ENCODE measurements at places on chromosomes 6 and 20.

GRCh38 chr6:5394280-5394679 lies 133.0 kb downstream of the FARS2 start:
- no peak for DNase-seq

GRCh38 chr6:46964716-46965519 lies 43.2 kb upstream of the ADGRF5 start:
- DNase-seq, result no peak

DNA sequence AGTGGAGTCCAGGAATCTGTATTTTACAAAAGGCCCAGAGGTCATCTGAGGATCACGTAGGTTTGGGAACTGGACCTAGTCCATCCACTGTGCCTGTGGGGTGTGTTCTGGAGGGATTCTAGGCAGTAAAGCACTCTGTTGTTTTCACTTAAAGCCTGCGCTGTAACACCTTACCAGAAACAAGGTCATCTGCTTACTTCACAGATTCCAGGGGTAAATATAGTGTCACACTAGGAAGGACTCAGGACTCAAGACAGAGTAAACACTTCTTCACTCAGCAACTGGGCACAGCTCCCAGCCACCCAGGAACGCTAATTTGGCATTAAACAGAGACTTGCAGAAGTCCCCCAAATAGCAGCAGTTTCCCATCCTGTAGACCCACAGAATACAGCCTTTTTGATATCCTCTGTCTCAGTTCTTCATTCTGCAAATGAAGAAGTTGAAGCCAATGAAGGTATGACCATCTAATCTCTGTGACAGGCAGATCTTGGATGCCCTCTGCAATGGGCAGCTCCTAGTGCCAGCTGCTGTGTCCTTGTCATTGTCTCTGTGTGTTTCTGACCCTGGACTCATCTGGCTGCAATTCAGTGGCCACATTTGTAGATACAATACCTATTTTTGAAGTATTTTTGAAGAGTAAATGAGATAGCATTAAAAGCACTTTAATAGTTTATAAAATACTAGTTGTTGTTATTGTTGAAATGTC lies 129.1 kb downstream of the SLC24A3 start:
- no peak for DNase-seq

- no peak for DNase-seq
Observed at GRCh38 chr20:4600308-4601014, 121.2 kb upstream of the PRND start.

DNA sequence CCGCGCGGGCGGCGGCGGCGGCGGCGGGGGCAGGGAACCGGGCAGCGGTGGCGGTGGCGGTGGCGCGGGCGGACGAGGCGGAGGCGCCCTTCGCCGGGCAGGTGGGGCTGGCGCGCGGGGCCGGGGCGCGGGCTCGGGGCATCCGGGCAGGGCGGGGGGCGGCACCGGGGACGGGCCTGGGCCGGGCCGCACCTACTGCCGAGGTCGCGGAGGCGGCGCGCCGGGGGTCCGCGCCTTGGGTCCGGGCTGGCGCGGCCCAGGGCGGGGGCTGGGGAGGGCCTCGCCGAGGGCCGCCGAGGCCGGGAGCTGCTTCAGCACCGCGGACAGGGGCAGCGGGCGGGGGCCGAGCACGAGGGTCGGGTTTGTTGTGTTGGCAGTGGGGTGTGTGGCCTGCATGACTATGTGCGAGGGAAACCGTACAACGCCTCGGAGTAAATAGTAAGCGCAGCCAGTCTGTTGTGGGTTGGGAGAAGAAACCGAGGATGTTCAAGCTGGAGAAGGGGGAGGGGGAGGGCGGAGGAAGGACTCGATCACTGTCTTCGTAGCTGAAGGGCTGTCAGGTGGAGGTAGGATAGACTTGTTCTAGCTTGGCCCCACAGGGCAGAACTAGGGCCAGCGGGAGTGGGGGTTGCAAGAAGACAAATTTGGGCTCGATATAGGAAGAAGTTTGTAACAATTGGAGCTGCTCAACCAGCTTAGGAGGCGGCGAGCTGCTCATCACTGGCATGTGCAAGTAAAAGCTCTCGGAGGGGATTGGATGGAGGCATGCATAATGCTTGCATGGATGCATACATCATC lies 593 bp downstream of the MMP24 start:
- no peak for DNase-seq

DNA sequence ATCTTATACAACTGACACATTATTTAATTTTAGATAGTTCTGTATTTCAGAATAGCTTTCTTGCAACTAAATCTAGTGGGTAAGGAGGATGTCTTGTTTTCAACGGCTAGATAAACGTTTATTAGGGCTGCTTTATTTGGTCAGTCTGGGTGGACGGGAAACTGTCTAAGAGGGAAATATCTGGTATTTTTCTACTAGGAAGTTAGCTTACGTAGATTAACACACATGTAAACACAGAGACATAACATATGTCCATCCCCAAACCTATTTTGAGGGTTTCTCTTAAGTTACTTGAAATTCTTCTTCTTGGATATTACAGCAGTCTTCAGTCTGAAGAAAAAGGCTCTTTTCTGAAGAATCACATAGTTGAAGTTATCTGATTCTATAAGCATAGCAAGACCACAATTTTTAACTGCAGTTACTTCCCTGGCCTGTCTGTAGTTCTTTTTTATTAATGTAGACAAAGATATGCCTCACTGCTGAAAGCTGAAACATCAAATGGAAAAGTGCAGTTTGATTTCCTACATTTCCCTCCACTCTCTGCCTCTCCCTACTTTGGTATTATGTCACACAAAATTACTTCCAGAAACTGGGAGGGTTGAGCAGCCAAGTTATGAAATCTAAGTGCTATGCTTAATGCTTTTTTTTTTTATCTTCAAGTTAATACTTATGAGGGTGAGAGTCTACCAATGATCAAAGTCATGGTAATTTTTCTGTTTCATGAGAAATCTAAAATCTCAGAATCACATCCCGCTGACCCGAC lies 37.4 kb downstream of the PLAGL1 start:
- no peak for DNase-seq
